Natural killer cell treated with Interleukin-12 subunit alpha and Interleukin-12 subunit beta and Interleukin-15 and Interleukin-18, amount 100 ng/mL, for 72 hours (primary cell): ENCODE measurements at places on chromosomes 11 and 22.

DNA sequence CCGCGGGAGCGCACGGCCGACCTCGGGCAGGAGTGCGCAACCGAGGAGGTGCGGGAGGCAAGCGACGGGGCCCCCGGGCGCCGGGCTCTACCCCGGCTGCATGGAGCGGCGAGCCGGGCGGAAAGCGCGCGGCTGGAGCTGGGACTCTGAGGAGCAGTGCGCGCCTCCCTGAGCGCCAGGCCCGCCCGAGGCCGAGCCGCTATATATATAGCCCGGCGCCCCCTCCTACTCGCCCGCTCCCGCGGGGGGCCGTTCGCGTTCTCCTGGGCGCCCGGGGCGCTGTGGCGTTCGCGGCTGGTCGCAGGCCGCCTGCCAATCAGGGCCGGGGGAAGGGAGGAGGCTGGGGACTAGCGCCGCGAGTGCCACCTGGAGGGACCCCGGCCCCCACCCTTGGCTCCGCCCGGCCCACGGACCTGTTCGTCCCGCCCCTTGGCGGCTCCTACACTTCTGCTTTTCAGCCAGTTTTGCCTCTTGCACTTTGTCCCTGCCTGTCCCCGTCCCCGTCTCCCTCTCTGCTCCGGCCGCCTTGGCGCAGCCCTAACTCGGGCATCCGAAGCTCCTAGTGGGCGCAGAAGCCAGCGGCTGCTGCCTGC is at the start of gene FGF4:
FGF4 (minus strand) TSS at position 179 of the 593 bp plus-strand sequence. CDS start 257 bp downstream, outside the sequence.
- DNase-seq: no peak

GRCh38 chr11:131841028-131841427 is 470.6 kb downstream of the NTM start:
- DNase-seq: no peak

DNA sequence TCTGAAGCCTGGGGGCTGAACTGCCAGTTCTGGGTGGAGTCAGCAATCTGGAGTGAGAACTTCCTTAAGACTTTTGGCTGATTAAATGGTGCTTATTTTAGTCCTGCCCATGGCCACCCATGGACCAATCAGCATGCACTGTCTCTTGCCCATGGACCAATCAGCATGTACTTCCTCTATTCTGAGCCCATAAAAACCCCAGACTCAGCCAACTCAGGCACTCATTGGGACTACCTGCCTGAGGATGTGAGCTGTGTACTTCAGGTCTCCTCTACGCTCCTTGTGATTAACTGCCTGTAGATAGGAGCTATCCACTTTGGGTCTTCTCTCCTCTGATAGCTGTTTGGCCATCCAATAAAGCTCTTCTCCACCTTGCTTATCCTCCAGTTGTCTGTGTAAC is 342.3 kb upstream of the CCDC179 start:
- DNase-seq: no peak

- DNase-seq: no peak
These were observed 530.2 kb downstream of the DLG2 start for GRCh38 chr11:85096939-85097338.

DNA sequence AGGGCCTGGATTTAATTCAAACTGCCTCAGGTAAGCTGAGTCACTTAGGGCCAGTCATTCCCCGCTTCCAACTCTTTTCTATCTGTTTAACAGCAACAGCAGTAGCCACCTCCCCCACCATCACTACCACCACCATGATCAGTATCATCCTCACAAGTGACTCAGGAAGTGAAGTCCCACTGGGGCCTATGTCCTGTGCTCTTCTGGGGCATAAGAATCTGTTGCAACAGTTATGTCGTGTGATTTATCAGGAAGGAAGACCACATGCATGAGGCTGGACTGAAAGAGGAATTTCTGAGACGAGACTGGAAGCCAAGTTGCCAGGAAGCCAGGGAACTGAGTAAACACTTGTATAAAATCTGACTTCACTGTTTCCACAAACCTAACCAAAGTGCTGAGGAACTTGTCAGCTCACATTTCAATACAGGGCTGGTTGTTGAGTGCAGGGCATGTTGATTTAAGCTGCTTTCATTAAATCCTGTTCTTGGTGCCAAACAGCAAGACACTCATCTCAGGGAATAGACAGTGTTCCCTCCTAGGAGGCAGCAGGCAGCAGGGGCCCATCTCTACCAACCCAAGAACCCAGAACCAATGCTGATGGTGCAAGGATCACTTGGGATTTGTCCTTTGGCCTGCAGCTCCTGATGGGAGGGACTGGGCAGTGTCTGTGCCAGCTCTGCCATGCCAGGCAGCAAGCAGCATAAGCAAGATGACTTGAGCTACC is 226.7 kb upstream of the NARS2 start:
- DNase-seq: no peak
